Stimulated activated CD4-positive, alpha-beta T cell treated with anti-CD3 and anti-CD28 coated beads, TNF-alpha, amount 100 ng/mL, for 24 hours (primary cell): ENCODE measurements at places on chromosomes 16 and 17.

DNA sequence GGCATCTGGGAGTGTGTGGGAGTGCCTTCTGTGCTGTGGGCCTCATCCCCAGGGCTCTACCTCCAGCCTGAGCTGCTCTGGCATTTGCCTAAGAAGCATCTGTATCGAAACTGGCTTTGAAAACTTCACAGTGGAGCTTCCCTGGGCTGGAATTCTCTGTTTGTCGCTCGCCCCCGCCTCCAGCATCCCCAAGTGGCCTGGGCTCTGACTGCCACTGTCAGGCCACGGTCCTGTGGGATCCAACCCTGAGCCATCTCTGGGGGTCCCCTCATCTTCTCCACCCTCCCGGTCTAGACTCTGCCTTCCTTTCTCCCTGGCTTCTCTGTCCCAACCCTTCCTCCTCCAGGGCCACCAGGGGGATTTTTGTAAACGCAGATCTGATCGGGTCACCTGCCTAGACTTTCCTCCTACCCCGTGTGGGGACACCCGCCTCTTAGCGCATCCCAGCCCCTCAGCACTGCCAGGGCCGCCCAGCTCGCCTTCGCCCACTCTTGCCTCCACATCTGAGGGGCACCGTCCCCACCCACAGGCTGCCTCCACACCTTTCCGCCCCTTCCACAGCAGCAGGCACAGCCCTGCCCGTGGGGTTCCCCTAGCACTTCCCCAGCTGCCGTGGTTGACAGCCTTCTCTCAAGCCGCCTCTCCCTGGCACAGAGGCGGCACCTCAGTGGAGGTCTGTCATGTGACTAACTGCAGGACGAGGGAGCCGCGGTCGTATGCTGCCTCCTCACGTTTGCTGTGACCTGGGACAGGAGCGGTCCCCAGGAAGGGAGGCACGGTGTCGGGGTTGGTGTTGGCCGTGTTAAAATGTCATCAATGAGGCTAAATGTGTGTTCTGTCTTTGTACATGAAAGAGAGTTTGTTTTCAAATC lies 12.0 kb downstream of the TBC1D24 start:
- peak; percentile 67 for DNase-seq

DNA sequence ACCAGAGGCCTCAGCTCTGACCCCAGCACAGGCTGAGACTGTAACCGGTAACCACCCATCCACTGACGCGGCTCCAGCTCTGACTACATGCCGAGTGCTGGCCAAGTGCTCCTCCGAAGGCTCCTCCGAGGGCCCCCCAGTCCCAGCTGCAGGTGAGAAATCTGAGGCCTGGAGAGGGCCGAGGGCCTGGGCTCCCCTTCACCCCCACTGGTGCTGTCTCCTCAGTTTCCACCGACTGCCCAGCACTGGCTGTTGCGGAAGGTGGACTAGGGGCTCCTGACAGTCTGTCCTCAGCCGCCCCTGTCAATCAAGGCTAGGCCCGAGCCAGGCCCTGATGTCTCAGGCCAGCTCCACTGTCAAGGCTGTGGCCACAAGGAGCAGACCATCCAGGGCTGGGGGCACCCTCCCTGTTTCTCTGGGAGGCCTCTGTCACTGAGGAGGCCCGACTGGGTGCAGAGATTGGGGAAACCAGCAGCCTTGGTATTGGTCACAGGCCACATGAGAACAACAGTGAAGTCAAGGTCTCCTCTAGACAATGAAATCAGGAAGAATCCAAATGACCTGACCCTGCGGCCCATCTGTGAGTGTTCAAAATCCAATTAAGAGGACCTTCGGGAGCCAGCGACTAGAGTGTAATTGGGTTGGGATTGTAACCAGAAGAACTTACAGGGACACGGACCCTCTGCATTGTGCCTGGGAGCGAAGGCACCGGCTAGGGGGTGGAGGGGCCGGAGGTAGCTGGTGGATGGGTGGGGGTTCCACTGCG lies 5.1 kb downstream of the TMEM235 start:
- no peak for DNase-seq

DNA sequence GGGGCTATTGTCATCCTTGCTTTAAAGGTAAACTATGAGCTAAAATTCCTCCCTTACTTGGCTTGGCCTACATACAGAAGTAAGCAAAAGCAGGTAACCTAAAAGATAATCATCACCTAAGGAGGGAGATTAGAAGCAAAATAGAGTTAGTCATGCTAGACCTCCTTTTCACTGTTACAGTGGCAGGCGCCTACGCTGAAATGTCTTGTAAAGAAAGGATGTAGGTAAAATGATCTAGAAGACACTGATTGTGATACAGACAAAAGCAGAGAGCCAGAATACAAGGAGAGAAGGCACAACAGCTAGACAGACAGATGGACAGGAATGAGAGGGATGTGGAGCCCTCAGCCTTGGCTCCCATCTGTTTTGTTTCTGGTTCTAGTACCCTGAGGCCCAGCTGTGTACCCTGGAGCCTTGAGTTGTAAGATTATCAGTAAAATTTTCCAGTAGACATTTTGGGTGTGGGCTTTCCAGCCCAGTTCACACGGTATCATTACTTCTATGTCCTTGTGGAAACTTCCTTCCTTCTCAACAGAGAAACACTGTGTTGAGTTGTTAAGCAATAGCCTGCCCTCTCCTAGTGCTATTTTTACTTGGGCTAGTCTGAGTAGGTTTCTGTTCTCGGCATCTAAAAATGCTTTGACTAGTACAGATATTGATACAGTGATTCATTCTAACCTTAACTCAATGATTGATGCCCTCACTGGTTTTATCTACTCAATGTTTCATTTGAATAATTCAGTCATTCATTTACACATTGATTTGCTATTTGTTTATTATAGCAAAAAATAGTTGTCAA lies 7.7 kb upstream of the C16orf78 start:
- no peak for DNase-seq

DNA sequence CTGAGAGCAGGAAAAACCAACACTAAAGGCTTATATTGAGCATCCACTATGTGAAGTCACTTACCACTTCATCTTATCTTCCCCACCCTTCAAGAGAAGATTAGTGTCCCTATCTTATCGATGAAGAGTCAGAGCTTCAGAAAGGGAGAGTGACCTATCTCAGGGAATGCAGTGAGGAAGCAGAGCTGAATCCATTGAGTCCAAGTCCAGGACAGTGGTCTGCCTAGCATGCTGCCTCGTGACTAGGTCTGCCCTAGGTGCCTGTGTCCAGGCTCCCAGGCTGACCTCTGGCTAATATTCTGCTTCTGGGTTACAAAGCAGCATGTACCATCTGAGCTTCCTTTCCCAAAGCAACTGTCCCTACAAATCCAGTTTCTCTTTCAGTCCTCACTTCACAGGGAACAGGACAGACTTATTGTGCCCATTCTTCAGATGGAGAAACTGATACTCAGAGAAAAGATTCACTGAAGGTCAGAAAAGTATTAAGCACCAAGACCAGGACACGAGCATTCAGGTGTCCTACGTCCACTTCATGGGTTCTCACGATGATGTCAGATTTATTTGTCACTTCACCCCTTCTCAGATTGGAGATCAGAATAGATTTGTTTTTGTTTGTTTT lies 13.3 kb upstream of the FZD2 start:
- DNase-seq: no peak

DNA sequence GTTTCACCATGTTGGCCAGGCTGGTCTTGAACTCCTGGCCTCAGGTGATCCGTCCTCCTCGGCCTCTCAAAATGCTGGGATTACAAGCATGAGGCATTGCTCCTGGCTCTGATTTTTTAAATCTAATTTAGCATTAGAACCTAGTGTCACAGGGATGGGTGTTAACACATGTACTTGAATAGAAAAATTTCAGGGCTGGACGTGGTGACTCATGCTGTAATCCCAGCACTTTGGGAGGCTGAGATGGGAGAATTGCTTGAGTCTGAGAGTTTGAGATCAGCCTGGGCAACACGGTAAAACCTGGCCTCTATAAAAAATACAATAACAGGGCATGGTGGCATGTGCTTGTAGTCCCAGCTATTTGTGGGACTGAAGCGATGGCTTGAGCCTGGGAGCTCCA lies 6.0 kb upstream of the RNF135 start:
- no peak for DNase-seq

- no peak for DNase-seq
These were observed 83.6 kb upstream of the CBX4 start for GRCh38 chr17:79922798-79923197.

DNA sequence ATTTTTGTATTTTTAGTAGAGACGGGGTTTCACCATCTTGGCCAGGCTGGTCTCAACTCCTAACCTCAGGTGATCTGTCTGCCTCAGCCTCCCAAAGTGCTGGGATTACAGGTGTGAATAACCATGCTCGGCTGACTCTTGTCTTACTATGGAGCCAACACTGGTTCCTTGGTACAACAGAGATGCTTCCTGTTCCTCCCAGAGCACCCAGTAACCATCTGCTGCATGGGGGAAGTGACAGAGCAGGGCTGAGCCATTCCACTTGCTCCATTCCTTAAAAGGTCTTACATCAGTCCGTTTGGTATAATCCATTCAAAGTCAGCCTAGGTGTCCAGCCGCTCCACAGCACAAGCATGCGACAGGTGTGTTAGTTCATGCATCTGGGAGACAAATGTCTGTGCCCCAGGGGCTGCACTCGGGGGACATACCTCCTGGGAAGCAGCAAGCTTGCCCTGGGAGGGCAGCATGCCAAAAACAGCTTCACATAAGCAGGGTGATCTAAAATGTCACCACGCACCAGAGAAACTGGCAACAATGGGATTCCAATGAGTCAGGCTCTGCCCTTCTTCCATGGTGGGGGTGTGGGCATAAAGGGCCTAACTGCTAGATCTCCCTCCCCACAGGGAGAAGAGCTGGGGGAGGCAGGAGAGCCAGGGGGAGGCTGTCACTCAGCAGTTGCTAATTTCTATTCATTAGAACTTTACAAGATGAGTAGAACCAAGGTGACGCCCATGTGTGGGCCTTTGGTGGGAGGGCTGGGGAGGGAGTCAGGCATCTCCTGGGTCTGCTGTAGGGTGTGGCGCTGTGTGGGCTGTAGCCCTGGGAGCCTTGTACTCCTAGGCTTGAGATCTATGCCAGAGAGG lies 35.5 kb downstream of the PIPOX start:
- no peak for DNase-seq

- DNase-seq: no peak
These were observed 490.5 kb upstream of the CDH5 start for GRCh38 chr16:65876056-65876408.

DNA sequence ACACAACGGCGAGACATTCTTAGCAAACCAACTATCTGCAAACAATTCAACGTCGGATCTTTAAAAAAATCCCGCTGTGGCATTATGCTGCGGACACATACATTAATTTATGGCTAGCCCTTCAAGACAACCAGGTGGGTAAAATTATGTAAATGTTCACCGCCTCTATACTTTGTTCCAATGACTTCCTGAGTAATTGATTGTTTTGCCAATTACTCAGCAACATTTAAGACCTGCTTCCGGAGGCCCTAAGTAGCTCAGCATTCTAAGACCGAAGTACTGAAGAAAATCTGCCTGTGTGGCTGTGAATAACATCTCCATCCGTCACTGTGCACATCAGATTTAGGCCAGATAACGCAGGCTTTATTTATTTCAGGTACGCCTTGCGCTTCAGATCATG lies 23.3 kb downstream of the QPRT start:
- DNase-seq: no peak

DNA sequence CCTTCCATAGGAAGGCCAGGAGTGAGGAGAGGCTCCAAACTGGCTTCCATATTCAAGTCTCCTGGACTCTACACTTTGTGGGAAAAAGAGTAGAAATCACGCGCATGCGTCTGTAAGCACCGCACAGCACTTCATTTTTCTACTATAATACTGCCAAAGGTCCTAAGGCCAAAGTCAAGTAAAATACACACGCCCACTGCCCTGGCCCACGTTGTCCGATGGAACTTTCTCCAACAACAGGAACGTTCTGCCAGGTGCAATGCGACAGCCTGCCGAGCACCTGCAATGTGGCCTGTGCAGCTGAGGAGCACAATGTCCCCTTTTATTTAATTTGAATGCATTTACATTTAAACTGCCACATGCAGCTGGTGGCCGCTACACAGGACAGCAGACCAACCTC lies 23.5 kb downstream of the DNASE1 start:
- no peak for DNase-seq

GRCh38 chr17:42198897-42199296 lies 4.6 kb upstream of the GHDC start:
- no peak for DNase-seq

- DNase-seq: no peak
These were observed 16.9 kb upstream of the TNFRSF13B start for GRCh38 chr17:16988749-16989229.

DNA sequence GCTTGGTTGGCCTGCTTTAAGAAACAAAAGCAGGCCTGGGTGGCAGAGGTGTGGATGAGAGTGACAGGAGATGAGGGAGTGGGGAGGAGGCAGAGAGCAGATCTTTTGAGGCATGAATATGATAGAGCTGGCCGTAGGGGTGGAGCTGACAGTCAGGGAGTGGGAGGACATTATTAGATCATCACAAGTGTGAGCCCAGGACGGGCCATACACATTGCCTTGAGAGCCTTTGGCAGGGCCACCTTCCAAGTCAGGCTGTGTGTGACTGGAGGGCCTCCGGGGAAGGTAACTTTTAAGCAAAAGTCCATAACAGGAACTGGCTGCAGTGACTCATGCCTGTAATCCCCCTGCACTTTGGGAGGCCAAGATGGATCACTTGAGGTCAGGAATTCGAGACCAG lies 26.3 kb downstream of the GINS3 start:
- DNase-seq: no peak

DNA sequence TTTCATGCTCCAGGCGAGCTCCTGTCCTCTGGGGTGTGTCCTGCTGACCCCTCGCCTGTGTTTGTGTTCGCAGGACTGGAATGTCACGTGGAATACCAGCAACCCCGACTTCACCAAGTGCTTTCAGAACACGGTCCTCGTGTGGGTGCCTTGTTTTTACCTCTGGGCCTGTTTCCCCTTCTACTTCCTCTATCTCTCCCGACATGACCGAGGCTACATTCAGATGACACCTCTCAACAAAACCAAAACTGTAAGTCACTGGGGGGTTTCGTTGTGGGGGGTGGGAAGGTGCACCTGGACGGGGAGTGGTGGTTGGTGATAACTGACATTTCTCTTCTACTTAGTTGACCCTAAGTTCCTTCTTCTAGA lies 58.3 kb downstream of the ABCC1 start:
- DNase-seq: no peak

GRCh38 chr17:40021451-40021971 lies 6.3 kb downstream of the CSF3 start:
- no peak for DNase-seq

DNA sequence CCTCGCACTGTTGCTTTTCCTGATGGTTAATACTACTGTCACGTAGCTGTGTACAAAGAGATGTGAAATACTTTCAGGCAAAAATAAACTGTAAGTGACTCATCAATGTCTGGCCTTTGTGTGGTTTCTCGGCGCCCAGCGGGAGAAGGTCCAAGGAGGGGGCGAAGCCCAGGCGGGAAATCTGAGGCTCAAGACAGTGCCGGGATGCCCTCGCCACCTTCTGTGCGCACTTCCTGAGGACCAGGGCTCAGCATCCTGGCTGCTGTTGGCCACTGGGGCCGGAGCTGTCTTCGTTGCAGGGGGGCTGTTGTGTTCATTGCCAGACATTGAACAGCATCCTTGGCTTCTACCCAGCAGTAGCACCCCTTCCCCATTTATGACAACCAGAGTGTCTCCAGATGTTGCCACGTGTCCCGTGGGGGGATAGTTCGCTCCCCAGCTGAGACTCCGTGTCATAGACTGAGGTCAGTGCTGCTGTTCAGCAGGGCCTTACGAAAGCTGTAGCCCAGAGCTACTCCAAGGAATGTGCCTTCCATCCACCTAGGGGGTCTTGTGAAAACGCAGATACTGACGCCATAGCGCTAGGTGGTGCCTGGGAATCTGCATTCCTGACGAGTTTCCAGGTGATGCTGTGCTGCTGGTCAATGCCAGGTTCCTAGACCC lies 67.3 kb upstream of the PLCG2 start:
- no peak for DNase-seq
